HCEC 1CT (cell line): ENCODE measurements at places on chromosomes 13 and 19.
A peak's percentile ranks its signal among the peaks of the same experiment; 100 is the strongest.

DNA sequence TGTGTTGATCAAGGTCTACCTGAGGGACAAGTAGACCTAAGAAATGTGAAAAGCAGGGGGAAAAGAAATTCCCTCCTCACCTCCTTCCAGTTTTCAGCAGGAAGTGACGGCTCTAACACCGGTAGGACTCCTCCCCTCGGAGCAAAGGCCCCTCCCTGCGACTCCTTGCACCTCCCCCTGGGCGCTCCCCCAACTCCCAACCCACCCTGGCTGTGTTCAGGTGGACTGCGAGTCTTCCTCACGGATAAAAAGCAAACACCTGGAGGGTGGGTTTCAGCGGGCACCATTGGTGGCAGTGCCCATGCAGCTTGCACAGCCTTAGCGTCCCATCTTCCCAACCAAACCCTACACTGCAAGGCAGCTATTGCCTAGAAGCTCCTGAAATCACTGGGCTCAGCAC, 124.5 kb downstream of the COL4A1 start:
- no peak for DNase-seq

GRCh38 chr19:44553478-44554171, 24.1 kb upstream of the CEACAM20 start:
- no peak for DNase-seq

GRCh38 chr19:53308339-53308811, 25.2 kb upstream of the ZNF845 start:
- DNase-seq = no peak

DNA sequence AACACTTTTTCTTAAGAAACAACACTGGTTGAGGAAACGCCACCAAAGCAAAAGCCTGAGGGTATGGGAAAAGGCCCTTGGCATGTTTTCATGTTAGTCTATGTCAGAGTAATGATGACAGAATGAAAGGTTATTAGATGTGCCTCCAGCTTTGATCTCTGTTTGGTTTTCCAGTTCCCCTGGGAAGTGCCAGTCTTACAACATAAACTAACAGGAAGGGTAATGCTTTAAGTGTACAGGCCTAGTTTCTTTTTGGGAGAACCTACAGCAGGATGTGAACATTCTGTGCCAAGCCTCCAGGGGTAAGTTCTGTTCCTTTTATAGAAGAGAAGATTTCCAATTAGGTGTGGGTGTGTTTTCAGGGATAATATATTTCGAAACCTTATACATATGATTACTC, 121.7 kb downstream of the FNDC3A start:
- DNase-seq = peak; percentile 91

- no peak for DNase-seq
These were observed 341.4 kb downstream of the LIG4 start for GRCh38 chr13:107873926-107874325.

DNA sequence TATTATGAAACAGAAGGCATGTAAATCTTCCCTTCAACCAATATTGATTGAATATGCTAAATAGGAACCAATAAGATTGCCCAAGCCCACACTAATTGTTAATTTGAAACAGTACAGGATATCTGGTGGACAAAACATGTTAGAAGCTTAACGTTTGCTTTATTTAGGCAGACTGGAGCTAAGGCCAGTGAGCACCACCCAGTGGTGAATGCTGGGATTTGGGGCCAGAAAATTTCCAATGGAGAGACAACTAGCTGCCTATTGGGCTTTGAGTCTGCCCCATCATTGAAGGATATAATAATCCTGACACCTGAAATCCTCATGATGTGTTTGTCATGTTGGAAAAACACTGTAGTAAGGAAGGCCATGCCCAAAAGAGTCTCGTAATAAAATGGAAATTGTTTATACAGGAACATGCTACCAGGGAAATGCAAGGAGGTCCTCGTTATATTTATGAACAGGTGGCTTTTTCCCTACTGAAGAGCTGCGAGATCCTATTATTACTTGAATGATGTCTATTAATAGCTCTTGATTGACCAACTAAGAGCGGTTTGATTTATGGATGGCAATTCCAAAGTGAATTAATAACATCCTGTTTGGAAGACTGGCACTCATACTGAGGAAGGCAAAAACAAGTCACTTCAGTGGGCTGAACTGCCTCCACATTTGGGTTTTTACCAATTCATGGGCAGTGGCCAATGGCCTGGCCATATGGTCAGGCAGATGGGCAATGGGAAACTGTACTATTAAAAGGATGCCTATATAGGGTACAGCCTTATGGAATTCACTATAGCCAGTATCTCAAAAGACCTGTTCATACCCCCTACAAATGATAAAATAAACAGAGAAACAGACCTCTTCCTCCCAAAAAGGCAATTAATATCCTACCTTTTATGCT, 8.7 kb downstream of the SIGLECL1 start:
- no peak for DNase-seq

DNA sequence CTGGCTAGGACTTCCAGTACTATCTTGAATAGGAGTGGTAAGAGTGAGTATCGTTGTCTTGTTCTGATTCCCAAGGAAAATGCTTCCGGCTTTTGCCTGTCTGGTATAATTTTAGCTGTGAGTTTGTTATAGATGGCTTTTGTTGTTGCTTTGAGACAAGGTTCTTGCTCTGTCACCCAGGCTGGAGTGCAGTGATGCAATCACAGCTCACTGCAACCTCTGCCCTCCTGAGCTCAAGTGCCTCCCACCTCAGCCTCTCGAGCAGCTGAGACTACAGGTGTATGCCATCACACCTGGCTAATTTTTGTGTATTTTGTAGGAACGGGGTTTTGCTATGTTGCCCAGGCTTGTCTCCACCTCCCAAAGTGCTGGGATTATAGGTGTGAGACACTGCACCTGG, 6.1 kb upstream of the ZNF543 start:
- no peak for DNase-seq

DNA sequence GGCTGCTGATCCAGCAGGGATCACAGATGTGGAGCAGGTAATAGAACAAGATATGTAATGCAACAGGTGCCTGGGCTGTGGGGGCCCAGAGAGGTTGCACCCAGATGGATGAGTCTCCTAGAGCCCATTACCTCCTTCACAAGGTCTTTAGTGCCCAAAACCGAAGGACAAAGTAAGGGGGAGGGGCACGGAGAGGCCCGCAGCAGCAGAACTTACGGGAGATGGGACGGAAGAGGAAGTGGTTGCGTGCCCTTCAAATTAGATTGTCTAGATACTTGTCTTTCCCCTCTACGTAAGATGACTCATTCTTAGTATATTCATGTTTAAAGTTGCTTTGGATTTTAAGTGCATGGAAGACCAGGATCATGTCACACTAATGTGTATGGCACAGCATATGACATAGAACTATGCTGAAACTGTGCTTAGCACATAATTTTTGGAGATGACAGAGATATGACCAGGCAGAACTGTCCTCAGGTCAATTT, 5.7 kb upstream of the MRPS31 start:
- DNase-seq = peak; percentile 77
